SK-N-DZ (cell line): ENCODE measurements at places on chromosomes 2 and 18.

DNA sequence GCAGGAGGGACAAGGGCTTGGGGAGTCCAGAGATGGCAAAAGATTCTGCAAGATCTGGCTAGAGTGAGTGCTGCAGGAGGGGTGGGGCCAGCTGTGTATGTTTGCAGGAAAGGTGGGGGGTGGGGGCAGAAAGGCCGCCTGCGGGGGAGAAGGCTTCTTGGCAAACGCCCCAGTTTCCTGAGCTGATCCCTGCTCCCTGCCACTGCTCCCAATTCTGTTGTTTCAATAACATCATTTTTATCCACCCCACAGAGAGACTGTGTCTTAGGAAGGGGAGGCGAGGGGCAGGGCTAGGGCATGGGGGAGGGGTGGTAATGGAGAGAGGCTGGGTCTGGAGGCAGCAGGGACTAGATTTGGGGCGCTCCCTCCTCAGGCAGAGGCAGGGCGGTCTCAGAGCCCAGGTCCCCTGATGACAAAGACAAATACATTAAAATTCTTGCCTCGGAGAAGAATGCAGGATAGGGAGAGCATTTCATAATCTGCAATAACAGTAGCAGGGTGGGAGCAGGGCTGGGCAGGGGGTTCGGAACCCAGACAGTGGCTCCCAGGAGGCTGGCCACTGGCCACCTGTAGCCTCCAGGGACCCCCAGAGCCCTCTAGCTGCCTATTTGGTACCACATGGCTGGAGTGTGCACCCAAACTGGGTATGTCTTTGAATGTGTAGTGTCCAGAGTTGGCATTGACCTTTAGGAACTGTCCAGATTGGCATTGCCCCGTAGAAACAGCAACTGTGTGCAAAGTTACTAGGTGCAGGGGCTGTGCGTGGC, 2.1 kb upstream of the WNT6 start:
- no peak for DNase-seq

GRCh38 chr2:131426727-131427126, 49.2 kb upstream of the TUBA3D start:
- no peak for DNase-seq

- no peak for DNase-seq
Measured at GRCh38 chr18:23352042-23352441, 101.0 kb upstream of the RIOK3 start.

DNA sequence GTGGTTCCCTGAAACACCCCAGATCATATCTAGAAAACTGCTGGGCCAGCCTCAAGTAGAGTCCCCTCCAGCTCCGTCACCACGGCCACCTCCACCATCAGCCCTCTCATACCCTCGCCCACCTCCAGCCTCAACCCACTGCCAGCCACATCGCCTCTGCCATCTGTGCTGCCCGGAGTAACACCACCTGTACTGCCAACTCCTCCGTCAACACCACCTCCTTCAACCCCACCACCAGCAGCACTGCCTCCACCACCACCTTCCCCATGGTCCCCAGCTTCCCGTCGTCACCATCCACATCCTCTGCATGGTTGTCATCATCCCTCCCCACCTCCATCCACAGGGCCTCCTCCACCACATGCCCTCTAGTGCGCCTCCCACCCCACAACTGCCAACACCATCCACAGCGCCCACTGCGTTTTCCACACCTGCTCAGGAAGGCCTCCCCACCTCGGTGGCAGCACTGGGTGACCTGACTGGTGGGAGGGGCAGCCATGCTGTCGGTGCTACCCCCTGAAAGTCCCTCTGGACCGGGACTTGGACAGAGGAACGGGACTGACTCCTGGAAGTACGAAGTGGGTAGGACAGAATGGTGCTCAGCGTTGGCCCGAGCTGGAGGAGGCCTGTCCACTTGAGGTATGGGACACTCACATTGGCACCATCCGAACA, 1.6 kb downstream of the SNED1 start:
- DNase-seq = no peak

DNA sequence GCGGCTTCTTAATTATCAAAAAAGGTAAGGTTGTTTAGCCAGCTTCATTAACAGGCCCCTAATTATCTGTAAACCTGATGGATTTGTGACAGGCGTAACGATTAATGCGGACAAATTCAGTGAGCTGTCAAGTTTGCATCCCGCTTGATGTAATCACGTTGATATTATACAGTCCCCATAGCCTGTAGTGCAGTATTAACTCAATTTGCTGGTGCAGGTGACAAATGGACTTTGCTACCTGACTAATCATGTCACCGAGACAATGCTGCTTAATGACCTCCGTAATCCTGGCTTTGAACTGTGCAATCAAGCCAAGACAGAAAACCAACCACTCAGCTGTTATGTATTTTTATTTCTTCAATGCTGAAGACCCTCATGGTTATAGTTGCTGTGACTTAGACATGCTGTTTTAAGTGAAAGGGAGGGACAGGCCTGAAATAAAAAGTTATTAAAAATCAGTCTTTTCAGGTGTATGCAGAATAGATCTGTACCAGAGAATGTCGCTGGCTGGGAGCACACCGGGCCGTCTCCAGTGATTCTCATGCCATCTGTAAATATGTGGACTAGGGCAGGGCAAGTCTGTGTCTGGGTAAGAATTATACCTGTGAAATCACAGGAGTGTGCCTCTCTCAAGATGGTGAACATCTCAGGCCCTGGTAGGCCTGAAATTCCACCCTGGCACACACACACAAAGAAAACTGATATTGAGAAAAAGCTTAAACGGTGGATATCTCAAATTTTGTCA, 4.3 kb downstream of the TSHZ1 start:
- DNase-seq = peak; percentile 50
